Daoy (cell line): ENCODE measurements at places on chromosomes 2 and 18.

DNA sequence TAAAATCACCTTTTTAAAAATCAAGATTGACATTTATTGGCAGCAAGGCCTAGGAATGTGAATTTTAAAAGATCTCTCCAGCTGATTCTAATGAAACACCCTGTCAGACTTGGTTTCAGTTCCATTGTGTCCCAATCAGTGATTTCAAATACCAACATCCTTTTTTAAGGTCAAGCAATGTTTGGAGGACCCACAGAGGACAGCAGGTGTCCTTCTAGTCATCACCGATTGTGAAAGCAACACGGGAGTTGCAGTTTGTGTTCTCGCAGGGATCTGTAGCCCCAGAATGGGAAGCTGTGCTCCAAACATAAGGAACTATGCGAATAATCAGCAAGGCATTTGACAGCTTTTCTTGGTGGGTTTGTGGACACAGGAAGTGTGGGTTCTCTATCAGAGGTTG lies 4.5 kb upstream of the KIDINS220 start:
- DNase-seq: no peak

GRCh38 chr18:22175346-22175745 lies 6.0 kb downstream of the GATA6 start:
- no peak for DNase-seq

GRCh38 chr2:157777427-157777826 lies 98.7 kb downstream of the ACVR1 start:
- DNase-seq: peak; percentile 29

DNA sequence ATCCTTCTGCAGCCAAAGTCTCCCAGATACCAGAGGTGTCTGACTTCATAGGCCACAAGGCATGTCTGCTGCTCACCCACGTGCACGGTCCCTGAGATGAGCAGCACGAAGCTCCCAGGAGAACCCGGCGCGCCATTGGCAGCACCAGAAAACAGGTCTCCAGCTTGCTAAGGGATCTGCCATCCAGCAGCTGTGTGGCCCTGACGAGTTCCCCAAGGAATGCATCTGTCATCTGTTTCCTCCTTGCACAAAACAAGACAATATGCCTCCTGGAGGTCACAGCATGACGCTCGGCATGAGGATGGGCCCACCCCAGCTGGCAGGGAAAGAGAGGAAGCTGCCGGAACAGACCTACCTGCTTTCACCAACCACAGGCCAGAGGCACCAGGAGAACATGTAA lies 29.2 kb downstream of the HS6ST1 start:
- no peak for DNase-seq

DNA sequence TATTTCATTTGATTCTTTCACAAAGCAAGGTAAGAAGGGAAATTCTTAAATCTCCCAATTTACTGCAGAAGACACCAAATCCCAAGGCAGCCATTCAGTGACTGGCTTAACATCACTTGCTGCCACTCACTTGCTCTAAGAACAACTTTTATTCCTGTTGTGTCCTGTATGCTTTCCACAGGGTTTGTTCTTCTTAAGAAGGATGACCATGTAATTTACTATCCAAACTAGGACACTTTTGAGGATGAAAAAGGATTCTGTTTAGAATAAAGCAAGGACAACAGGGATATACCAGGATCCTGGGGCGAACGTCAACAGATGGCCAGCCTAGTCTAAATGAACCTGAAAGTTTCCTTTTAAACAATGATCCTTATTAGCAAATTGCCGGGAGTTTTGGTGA lies 34.8 kb downstream of the RIT2 start:
- no peak for DNase-seq
